ENCODE measurements at places on chromosomes 6 and 20. TPM values are rescaled to one million over a fixed set of nuclear protein-coding genes. Genes with fewer than 3 reads are reported as not detected.

DNA sequence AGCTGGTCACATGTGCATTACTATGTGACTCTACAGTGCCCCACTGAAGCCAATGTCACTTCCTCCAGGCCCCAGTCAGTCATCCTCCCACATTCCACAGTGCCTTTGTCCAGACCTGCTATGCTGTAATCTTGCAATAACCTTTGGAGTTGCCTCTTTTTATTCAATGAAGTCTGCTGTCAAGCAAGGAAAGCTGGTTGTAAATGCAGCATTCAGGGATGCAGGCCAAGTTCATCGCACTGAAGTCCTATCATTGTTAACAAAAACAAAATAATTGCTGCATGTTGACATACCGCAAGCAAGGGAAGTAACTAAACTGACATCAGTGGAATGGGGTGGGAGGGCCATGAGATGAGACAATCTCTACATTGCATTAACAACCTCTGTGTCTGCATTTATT is 131.2 kb upstream of the CDYL start:
- no peak for DNase-seq

GRCh38 chr6:102902471-102902870 is 1509.0 kb downstream of the GRIK2 start:
- no peak for DNase-seq

DNA sequence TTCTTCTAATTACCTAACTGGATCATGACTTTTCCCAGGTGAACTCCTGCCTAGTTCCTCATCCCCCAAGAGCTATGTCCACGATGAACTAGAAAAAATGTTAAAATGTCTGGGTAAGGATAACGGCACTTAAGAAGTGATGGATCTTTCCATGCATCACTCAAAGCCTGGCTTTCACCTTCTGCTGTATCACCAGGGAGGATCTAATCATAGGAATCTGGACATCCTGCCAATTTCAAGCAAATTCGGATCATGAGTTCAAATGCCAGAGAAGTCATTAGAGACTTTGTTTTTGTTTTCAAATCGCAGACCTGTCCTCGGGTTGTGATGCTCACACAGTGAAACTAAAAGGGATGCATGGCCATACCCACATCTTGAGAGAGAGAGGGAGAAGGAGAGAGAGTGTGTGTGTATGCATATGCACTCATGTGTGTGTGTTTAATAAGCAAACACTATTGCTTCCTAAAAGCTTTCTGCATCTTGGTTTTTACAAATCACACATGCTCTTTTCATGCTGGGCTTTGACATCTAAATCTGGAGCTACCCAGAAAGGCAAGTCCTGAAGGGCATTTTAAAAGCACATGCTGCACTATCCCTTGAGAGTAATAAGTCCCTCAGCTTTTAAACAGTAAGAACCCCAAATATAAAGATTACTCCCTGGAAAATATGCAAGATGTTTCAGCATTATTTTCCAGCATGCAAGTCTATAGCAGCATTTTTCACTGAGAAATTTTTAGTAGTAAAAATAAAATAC is 524.6 kb upstream of the NOX3 start:
- no peak for DNase-seq

DNA sequence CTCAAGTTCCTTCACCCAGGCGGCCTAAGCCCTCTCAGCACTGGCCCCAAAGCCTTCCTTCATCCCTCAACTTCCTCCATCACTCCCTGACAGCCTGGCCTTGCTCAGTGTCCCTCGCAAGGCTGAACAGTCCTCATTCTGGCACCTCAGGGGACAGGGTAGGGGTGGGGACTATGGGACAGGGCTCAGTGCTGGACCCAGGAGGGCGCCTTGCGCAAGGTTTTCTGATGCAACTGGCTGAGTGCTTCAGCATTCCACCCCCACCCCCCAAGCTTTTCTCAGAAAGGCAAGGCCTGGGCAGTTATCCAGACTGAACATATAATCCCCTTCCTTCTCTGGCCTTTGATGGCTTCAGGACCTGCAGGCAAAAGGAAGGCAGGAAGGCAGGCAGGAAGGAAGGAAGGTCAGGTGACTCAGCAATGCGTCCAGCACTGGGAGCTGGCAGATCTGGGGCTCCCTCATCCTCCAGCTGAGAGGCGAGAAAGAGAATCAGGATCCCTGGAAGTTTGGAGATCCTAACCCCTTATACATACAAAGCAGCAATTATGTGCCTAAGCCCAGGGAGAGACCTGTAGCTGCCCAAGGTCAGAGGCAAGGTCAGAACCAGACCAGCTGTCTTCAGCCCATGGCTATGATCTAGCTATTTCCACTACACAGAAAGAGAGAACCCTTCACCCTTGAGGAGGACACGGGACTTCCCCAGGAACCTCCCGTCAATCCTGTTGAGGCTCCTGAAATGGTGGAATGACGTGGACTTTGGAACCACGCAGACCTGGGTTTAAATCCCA is 8.6 kb upstream of the TRIB3 start:
- no peak for DNase-seq

- no peak for DNase-seq
Measured at GRCh38 chr20:11726026-11726425, 191.7 kb upstream of the BTBD3 start.

GRCh38 chr20:37999526-38000263 is 33.6 kb downstream of the TTI1 start:
- DNase-seq, result no peak

DNA sequence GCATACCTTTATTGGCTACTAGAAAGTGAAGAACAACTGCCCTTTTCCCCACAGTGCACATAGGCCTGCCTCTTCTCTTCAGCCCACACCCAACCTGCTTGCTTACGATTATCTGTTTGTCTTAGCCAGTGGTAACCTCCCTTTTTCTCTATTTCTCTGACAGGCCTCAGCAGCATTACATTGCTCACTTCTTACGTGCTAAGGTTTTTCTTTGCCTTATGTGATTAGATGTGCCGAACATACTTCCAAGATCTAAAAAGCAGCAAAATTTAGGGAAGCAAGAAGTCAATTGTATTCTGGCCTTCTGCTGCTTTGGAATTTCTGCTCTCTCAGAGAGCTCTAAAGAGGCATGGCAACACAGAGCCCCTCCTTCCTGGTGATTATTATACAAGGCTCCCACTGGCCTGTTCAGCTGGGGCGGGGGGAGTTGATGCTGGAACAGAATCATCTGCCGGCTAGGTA is 7.0 kb downstream of the B4GALT5 start:
- no peak for DNase-seq

- DNase-seq, result no peak
Measured at GRCh38 chr20:48564982-48565539, 262.7 kb downstream of the PREX1 start.

DNA sequence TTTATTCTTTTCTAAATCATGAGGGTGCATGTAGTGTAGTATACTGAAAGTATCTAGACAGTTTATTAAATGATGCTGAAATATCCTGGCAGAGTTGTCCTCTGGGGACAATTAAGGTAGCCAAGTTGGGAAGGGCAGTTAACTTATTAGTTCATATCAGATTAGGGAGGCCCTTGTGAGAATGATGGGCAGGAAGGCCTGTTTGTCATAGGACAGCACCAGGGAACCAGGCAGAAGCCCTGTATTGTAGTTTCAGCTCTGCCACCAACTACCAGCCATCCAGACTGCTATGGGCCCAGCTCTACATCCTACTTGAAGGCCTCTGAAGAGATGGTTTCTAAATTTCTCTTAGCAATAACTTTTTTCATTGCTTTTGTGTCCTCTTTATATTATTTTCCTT is 4.0 kb downstream of the MYLIP start:
- DNase-seq, result no peak

DNA sequence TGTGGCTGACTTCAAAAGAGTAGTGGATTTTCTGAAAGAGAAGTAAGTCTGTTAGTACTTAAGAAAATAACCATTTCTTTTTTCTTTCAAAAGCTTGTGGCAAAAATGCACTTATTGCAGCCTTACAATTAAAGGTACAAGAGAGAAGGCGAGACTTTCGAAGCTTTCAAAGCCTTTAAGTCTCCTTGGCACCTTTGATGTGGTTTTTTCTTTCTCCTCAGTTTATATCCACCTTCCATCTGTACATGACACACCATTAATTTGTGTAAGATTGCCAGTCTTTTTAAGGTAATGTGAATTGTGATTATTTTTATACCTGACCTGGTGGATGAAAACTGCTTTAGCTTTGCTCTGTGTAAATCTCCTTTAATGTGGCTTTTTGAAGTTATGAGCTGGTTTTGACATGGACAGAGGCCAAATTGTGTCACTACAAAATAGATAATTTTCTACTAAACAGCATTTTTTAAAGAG is 466.1 kb downstream of the CDKAL1 start:
- no peak for DNase-seq

DNA sequence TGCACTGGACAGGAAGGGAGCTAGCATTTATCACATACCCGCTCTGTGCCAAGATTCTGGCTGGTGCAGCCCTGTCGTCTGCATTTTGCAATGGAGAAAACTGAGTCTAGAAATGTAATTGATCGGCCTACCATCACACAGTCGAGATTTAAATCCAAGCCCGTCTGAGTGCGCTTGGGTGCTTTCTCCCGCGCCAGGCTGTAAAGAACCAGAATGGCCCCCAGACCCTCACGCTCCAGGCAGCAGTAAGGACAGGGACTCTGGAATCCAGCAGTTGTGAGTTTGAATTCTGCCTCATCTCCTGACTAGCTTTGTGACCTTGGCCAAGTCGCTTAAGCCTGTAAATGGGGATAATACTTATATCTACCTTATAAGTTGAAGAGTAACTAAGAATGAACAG is 10.8 kb downstream of the DYNLRB1 start:
- DNase-seq, result no peak

- DNase-seq, result no peak
Measured at GRCh38 chr20:44495802-44496481, 20.3 kb downstream of the TTPAL start.

DNA sequence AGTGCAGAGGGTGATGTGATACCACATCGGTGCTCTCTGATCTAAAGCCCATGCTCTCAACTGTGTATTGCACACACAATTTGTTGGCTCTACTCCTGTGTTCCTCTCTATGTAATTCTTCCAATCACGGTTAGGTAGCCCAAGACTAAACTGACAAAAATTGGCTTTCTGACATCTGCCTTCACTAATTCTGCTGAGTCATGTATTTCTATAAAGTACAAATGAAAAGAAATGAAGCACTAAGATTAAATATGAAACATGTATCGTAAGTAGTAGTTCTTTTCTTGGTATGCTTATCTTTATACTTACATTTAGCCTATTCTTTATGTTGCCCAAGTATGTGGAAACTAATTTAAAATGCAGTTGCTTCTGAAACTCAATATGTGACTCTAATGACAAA is 7.7 kb upstream of the MLIP start:
- DNase-seq, result no peak

DNA sequence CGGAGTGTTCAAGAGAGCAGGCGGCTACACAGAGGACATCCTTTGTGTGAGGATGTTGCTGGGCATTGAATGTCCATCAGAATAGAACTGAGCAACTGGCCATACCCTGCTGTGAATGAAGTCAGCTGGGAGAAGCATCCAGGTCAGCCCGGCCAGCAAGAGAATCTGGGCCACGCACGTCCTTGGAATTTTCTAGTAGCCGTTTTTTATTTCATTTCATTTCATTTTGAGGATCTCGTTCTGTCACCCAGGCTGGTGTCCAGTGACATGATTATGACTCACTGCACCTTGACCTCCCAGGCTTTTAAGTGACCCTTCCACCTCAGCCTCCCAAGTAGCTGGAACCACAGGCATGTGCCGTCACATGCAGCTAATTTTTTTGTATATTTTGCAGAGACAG is 97.9 kb downstream of the SSR1 start:
- no peak for DNase-seq

DNA sequence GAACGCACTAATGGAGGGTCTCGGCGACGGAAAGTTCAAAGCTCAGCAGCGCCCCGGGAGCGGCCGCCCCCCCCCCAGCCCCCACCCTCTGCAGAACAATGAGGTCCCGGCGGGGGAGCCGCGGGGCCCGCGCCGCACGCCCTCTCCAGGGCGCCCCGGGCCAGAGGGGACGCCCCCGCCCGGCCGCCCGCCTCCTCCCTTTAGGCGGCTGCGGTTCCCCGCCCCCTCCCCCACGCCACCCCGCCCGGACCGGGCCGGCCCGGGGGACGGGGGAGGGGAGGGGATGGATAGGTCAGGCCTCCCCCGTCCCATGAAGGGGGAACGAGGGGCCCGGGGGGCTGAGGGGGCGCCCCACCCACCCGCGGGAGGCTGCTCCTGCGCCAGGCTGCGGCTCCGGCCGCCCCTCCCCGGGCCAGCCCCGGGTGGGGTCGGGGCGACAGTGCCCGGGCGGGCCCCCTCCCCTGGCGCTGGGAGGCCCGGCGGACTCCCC is 1.5 kb downstream of the NOL4L start:
- no peak for DNase-seq

DNA sequence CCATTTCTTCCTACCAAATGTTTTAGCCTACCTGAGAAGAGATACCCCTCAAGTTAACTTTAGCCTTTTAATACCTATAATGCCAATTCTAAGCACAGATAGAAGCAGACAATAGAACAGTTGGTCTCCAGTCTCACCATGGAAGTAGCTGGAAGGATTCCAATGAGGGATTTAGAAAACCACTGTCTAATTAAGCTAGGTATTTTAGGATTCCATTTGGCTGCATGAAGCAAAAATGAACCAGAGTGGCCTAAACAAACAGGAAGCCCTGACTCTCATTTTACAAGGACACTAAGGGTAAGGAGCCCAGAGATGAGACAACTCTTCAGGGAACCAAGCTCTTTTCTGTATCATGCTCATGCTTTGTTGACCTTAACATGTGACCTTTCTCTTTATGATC is 199.2 kb downstream of the ALDH8A1 start:
- no peak for DNase-seq

- no peak for DNase-seq
Measured at GRCh38 chr6:149093643-149094042, 223.9 kb upstream of the TAB2 start.

GRCh38 chr6:110596354-110596753 is 119.9 kb upstream of the SLC22A16 start:
- no peak for DNase-seq

GRCh38 chr6:84358581-84358980 is 131.1 kb upstream of the CEP162 start:
- DNase-seq, result no peak

GRCh38 chr6:141212296-141212695 is 920.4 kb upstream of the GJE1 start:
- no peak for DNase-seq

GRCh38 chr6:167748458-167749379 is 78.0 kb upstream of the AFDN start:
- no peak for DNase-seq

DNA sequence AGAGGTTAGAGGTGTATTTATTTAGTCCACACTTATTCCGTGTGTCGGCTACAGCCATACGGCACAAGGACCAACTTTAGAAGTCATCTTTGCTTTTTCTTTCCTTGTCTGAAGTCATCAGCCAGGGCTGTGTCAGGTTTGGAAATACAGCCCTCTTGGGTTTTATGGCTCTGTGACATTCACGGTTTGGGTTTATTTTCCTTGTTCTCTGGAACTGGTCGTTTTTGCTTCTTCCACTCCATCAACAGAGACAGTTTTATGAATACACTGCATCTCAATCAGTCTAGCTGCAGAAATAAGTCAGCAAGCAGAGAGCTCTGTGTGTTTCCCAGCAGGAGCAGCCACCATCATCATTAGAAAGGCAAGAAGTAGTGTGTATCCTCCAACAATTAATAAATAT is 132.5 kb downstream of the TBC1D7 start:
- DNase-seq, result peak; percentile 34

The CGA gene
- not detected for polyA plus RNA-seq

The FERMT1 gene
- polyA plus RNA-seq, result 3.6 TPM

The RAMACL gene
- polyA plus RNA-seq, result 0.26 TPM

The ADAM33 gene
- polyA plus RNA-seq, result 9.7 TPM

The MAP3K7 gene
- 53.9 TPM for polyA plus RNA-seq

The DOK5 gene
- 8.0 TPM for polyA plus RNA-seq

The AKAP12 gene
- polyA plus RNA-seq, result 206 TPM

The ARHGAP18 gene
- polyA plus RNA-seq, result 40.4 TPM

The CRISP2 gene
- polyA plus RNA-seq, result 0.14 TPM

Data from renal cortex interstitium (tissue), 15 donors.